ENCODE measurements at places on chromosomes 3 and 15. TPM values are rescaled to one million over a fixed set of nuclear protein-coding genes. Genes with fewer than 3 reads are reported as not detected.

GRK7 gene
- not detected for total RNA-seq

DCLK3 gene
- total RNA-seq = 0.16 TPM

PARP15 gene
- total RNA-seq = 2.9 TPM

SSUH2 gene
- 0.45 TPM for total RNA-seq

IQCH gene
- total RNA-seq = 0.45 TPM

COX5A gene
- 175 TPM for total RNA-seq

A4GNT gene
- not detected for total RNA-seq

DNA sequence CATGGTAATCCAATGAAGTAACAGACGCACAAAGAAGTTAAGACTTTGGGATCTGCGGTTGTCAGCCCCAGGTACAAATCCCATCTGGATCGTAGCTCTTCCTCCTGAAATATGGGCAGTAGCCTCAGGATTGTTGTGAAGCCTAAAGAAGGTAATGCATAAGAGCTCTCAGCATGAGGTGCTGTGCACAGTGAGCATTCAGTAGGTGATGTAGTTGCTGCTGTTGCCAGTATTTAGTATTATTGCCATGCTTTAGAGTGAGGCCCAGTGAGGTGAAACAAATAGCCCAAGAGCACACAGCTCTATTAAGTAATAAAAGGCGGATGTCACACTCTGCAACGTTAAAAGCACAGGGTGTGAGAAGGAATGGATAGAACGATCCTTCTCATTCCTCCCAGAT, 225.7 kb downstream of the GABRG3 start:
- no peak for DNase-seq

DNA sequence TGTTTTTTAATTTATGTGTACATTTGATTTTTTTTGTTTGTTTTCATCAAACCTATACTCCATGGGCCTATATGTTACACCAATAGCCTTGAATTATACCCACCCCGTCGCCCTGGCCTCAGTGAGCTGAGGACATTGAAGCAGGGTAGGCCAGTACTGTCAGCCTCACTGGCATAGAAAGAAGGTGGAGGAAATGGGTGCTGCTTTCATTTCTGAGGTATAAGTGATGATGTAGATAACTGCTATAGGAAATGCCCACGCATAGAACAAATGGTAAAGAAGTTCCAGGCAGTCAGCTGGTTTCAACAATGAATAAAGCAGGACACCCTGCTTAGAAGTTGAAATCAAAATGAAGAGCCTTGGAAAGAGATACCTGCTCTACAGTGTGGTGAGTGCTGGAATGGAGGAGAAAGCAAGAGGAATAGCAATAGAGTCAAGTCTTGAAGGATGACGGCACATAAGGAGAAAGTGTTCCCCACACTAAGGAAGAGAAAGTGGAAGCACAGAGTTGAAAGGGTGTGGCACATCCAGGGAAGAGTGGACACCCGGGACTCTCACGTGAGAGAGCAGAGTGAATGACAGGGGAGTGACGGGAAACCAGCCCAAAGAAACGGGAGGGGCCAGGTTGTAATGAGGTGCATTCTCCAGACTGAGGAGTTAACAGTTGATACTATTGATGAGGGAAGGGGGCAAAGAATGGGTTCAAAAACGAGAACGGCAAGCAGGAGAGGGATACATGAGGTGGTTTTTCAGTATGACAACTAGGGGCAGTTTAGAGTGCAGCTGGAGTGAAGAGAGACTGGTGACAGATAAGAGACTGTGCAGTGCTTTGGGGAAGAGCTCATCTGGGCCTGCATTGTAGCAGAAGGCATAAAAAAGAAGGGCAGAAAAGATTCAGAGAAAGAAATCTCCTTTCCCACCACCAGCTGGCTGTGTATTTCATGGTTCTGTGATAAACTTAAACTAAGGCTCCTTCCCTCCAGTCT, 70.5 kb downstream of the KLHL25 start:
- no peak for DNase-seq

DNA sequence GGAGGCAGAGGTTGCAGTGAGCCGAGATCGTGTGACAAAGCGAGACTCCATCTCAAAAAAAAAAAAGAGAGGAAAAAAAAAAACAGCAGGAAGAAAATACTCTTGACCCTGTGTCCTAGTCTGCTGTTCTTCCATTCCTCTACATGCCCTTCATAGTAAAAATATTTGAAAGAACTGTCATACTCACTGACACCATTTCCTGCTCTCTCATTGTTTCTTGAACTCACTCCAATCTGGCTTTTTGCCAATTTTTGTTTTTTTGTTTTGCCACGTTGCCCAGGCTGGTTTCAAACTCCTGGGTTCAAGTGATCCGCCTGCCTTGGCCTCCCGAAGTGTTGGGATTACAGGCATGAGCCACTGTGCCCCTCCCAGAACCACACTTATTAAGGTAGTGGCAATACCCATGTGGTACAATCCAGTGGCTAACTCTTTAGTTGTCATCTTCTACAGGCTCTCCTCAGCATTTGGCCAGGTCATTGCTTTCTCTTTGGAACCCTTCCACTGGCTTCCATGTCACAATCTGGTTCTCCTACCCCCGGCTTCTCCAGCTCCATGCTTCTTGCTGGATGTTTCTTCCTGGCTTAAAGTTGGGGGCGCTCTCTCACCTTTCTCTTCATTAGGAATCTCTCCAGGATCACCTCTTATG, 238.2 kb upstream of the C2CD4B start:
- no peak for DNase-seq

DNA sequence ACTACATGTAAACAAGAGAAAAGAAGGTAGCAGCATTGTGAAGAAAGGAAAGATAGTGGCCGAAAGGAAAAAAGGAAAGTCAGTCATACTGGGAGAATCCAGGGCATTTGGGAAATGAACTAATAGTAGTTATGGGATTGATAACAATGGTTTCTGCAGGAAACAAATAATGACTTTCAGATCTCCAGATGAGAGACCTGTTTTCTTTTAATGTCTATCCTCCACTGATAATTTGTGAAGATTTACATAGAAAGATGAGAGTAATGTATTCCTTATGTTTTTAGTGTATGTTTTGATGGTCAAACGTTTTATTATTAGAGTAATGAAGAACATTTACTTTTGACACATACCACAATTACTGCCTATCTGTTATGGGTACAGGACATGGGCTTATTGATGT, 15.0 kb upstream of the ZNF385D start:
- DNase-seq = no peak

DNA sequence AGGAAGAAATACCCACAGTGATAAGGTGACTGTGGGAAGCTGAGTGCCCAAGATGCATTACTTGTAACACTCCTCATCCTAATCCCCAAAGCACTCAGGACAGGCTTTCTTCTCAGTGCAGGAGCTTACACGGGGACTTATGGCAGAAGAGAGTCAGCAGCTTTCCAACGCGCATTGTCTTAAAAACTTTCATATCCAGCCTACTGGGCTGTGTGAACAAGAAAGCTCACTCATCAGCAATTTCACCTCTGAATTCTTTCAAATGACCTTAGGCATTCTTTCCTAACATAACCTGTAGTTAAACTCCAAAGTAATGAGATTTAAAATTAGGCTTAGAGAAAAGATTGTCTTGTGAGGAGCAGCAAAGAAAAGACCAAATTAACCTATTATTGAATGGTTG, 132.3 kb downstream of the KCNAB1 start:
- DNase-seq = no peak

- DNase-seq = no peak
Observed at GRCh38 chr3:191387441-191388077, 57.2 kb upstream of the UTS2B start.

DNA sequence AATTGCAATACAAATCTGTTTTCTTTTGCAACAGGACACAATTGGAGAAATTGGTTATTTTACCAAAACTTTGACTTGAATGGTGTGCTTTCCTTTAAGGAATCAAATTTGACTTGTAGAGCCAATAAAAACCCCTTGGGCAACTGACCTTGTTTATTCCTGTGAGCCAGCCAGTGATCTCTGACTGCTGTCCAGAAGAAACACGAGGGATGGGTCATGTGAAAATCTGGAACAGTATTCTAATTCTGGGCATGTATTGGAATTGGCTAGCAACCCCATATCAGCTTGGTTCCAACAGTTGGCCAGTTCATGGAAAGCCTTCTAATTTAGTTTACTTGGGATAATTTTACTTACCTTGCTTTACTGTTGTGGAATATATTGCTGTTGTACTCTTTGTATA, 19.1 kb upstream of the HHATL start:
- DNase-seq = no peak

- no peak for DNase-seq
Observed at GRCh38 chr15:92809880-92810361, 90.2 kb upstream of the CHD2 start.

GRCh38 chr3:17302774-17303173, 418.0 kb downstream of the PLCL2 start:
- DNase-seq = no peak

DNA sequence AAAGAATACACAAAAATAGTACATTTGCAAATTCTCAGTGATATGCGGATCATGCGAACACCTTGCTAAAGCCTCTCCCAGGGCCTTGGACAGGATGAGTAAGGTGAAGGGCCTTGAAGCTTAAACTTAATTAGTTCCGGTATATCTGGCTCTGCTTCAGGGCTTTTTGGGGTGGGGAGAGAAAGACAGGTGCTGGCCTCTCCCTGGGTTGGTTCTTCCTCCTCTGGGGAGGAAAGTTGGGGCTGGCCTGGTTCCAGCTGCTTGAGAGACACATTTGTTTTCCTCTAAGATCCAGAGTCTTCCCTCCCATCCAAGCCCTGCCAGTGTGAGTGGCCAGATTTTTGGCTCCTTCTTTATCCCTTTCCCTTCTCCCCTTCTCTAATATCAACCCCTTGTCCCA, 64.7 kb upstream of the EPHB3 start:
- no peak for DNase-seq

GRCh38 chr3:133576169-133576568, 2.7 kb downstream of the CDV3 start:
- no peak for DNase-seq

DNA sequence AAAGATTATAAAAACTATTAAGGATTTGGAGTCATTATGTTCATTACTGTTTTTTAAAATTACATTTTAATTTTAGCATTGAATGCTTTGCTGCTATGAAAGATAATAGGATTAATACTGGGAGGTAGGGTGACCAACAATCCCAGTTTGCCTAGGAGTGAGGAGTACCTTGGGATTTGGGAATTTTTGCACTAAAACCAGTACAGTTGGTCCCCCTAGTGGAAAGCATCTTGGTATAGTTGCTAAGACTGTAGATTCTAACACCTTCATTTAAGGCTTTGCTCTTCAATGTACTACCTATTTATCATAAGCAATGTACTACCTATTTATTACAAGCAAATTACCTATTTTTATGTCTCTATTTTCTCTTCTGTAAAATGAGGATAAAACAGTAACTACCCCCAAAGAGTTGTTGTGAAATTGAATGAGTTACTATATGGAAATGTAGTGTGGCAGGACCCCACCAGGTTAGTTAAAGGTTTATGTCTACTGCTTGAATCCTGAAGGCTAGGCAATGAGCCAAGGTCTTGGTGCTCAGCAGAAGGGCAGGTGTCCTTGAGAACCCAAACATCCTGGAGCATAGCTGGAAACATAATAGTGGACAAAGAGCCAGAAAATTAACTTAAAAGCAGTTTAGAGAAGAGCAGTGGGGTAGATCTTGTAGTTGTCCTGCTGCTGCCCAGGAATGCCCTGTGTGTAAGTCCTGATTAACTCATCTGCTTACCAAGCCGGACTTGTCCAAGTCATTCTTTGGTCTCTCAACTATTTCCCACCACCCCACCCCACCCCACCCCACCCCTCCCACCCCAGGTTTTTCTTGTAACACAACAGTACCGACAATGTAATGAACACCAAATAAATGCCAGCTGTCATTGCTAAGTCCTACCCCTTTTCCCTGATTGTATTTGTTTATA, 49.2 kb upstream of the NMD3 start:
- no peak for DNase-seq

- no peak for DNase-seq
Observed at GRCh38 chr3:13285007-13285567, 135.0 kb downstream of the NUP210 start.

- DNase-seq = no peak
Observed at GRCh38 chr3:140370686-140371085, 307.2 kb upstream of the TRIM42 start.

- no peak for DNase-seq
Observed at GRCh38 chr3:160709477-160710182, 32.7 kb downstream of the ARL14 start.

DNA sequence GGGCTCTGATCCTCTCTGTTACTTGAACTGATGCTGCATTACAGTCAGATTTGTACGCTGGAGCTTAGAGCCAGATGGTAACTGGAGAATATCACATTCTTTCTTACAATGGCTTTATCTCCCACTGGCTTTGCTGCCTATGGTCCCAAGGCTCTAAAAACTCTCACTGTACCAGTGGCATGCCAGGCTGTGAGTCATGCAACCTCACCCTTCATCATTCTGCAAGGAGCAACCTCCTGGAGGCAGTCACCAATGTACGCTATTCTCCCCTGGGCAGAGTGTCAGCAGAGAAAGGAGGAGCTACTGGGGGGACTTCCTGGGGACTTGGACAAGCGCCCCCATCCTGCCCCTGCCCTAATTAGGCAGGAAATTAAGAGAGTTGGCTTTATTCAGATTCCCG, 97.9 kb upstream of the EIF1B start:
- DNase-seq = no peak

DNA sequence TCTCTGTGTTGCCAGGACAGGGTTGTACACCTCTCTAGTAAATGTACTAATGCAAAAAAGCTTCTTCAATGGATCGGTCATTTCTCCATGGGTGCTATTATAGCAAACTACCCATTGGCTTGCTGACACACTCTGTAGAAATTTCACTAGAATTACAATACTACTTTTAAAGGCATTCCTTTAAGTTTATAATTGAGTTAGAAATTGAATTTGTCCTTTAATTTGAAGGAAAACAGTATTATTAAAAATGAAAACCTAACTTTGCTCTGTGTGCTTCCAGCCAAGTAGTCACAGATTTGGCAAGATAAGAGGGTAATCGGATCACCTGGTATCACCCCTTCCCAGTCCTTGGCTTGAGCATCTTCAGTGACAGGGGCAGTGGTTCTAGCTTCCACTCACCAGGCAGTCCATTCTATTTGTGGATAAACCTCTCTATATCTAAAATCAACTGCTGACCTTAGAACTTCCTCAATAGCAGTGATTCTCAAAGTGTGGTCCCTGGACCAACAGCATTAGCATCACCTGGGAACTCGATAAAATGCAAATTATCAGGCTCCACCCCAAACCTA, 93.2 kb downstream of the GHSR start:
- DNase-seq = no peak

DNA sequence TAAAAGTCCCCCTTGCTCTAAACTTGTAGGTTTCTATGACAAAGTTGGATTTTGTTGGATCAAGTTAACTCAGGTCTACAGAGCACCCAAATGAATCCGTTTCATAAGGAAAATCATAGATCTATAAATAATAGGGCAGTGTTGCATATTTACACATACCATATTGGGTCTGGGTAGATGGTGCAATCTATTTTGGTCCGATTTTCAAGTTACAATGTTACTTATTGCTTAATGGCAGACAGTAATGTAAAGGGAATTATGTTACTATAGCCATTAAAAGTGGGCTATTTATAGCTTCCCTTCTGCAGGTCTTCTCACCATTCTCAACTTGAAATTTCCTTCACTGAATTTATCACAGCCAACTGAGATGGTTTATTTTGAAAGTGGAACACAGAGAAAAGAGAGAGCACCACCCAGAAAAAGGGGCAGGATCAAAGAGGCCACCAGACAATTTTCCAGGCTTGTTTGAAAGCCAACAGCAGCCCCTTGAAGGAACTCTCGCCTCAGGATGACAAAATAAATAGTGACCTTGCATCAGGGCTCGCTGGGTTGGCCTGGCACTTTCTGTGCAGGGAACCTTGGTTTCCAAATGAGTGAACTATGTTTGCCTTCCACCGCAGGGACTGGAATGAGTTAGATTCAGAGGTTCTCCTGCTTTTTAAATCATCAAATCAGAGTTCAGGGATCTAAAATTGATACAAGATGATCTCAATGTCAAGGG, 260.2 kb upstream of the HES1 start:
- DNase-seq = no peak

All from mesenteric fat pad (tissue), 1 donor.